ENCODE measurements at places on chromosomes 7 and 10.

GRCh38 chr7:129199406-129199805 lies 11.0 kb downstream of the SMO start:
- no peak for DNase-seq

DNA sequence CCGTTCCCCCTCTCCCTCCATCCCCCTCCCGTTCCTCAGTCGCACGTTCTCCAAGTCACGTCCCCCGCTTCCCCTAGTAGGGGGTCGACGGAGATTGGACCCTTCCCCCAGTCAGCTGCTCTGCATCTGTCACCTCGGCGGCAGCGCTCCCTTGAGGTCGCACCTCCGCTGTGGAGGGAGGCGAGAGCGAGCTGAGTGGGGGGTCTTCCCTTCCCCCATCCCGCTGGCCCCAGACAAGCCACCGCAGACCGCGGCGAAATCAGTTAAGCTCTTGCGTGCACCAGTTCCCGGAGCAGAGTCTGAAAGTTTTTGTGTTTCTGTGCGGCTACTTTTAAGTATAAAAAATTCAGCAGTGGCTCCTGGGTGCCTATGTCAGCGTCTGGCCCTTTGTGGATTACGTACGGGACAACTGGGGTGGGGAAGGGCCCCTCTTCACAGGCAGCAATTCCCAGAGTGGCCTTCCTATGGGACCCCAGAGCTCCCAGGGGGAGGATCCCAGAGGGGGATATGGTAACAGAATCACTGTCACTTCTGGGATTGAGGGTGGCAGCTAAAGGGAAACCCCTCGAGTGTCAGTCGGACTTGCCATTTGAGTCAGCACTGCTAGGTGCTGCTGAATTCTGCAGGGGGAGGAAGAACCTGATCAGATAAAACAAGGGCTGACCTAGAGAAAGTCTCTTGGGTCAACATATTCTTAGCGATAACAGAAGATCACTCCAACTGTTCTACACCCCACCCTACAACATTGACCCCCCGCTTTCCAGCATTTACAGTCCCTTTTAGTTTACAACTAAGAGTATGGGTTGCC lies 12.5 kb upstream of the DDIT4 start:
- no peak for DNase-seq

DNA sequence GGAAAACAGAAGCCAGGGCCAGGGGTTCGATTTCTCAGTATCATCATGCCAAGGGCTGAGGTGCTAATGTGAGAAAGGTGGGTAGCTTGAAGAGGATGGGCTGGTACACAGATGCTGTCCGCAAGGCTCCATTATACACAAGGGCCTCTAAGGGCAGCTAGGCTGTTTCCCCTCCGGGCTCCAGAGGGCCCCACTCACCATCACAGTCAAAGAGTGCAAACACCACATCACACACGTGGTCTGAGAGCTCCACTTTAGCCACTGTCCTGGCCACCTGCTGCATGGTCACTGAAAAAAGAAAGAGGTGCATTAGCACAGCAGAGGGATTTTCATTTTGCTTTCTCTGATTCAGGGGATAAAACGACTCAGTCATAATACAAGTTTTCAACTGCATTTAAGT lies 20.9 kb upstream of the DNAJB12 start:
- no peak for DNase-seq

- no peak for DNase-seq
Observed at GRCh38 chr7:69429911-69430383, 168.3 kb upstream of the AUTS2 start.

DNA sequence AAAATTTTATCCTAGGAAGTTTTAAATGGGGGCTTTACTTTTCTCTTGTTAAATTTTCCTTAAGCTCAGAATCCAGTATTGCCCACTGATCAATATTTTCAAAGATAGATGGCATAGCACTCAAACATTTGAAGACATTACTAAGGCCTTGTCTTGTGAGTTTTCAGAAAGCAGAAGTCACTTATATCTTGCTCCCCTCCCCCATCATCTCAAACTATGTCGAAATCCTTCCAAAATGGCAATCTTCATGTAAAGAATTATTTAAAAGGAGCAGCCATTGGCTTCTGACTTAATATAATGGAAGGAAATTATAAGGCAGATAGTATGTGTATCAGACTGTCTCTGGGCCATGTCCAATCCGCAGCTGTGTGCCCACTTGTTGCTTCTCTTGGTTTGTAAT lies 553.5 kb upstream of the C7orf33 start:
- DNase-seq: no peak

DNA sequence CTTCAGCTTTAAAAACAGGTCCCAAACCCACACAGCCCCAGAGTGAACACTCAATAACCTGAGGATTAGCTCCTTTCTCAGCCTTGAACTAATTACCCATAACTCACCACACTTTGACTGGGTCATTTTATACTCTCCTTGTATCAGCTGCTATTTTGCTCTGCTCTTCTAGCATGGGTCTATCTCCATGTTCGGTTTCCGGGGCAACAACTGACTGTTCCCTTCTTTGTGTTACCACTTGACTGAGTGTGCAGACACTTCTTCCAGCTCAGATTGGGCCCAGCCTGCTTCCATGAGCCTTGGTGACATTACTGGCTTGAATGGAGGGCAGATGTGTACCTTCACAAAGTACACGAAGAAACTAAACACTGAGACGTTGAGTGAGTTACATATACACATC lies 31.5 kb upstream of the PRPS1L1 start:
- no peak for DNase-seq

GRCh38 chr7:151579644-151580043 lies 59.9 kb upstream of the RHEB start:
- DNase-seq: no peak

GRCh38 chr7:120856621-120857352 lies 1.2 kb downstream of the TSPAN12 start:
- DNase-seq: peak; percentile 86

DNA sequence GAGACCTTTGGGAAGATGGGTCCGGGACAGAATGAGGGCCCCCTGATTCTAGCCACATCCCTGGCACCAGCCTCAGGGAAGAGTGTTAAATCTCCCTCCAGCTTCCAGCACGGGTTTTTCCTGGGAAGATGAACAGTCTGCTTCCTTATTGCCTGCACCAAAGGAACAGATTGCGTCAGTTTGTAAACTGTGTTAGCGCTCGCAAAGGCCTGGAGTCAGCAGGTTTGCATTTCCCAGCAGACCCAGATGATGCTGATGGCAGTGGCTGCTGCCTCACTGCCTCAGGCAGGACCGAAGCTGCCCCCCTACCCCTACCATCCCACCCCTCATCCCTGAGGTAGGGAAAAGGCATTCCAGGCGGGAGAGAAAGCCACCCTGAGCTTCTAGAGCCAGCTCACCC lies 34.6 kb upstream of the LRRC4 start:
- DNase-seq: no peak

GRCh38 chr10:118827053-118827452 lies 72.3 kb upstream of the CACUL1 start:
- DNase-seq: no peak

GRCh38 chr7:99211241-99211602 lies 3.3 kb upstream of the KPNA7 start:
- no peak for DNase-seq

DNA sequence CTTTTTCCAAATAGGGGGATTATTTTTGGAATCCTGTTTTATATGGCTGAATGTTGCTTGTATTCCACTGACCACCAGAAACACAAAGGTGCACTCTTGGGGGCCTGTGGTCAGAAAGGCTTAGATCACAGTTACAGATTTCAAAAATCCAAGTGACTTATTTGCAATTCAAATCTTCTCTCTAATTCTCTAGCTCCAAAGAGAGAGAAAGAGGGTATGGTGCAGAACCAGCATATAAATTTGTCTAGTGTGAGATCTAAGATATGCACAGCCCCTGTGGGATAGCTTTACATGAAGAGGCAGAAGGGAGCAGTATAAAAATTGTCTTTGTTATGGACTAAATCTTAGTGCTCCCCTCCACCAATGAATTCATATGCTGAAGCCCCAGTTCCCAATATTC lies 1121.7 kb upstream of the CELF2 start:
- DNase-seq: no peak

- no peak for DNase-seq
Observed at GRCh38 chr10:106615081-106615480, 549.4 kb downstream of the SORCS1 start.

- DNase-seq: peak; percentile 71
Observed at GRCh38 chr10:71860243-71861029, 9.4 kb upstream of the PSAP start.

GRCh38 chr7:23470330-23471105 lies at the start of gene IGF2BP3:
IGF2BP3 (minus strand) TSS chr7:23470491; CDS start chr7:23470110, 381 bp downstream.
- DNase-seq: peak; percentile 96

GRCh38 chr10:104342941-104343411 lies 4.7 kb upstream of the ITPRIP start:
- DNase-seq: no peak

DNA sequence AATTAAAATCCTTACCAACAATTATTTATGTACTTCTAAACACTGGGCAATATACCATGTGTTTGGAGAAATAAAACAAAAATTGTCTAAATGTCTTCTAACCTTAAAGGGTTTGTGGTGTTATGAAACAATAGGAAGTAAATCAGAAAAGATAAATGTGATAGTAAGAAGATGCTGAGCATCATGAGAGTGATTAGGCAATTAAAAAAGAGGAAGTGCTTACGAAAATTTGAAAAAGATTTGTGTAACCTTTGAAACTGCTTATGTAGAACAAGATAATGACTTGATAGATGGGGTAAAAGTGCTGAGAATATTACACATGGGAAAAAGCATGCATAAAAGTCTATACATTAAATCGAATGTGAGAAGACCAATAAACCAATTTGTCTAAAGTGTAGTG lies 573.4 kb upstream of the CNTNAP2 start:
- DNase-seq: no peak

DNA sequence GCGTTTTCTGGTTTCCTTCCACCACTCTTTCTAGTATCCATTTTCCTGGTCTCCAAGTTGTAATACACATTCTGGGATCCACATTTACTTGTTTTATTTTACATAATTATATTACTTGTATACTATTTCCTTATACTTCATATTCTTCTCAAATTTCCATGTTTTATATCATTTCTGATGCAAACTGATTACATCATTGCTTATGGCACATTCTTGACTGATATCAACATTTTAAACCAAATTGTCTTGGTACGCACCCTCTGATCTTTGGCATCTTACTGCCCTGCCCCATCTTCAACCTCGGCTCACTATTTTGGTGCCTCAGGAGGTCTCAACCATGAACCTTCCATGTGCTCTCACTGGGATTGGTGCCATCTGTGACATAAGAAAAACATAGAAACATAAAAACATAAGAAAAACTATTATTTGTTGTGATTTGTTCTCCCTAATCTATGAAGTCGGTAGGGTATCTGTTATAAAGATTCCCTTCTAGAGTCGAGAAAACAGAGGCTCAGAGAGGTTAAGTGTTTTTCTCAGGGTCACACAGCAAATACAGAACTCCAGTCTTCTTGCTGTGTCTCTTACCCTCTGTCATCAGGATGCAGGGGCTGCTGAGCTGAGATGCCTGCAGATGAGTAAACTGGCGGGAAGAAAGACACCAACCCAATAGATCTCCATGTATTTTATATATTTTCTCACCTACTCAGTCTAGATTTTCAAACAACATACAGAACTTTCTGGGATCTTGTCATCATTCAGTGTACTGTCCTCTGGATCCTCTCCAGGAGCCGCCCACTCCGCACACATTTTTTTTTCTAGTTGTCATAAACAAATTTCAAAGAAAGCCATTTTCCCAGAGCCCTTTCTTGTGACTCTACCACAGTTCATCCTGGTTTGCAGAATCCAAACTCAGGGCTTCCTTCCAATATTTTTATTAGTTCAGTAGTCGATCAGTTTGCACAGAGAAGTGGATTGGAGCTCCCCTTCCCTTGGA lies 79.5 kb downstream of the PARP12 start:
- no peak for DNase-seq

DNA sequence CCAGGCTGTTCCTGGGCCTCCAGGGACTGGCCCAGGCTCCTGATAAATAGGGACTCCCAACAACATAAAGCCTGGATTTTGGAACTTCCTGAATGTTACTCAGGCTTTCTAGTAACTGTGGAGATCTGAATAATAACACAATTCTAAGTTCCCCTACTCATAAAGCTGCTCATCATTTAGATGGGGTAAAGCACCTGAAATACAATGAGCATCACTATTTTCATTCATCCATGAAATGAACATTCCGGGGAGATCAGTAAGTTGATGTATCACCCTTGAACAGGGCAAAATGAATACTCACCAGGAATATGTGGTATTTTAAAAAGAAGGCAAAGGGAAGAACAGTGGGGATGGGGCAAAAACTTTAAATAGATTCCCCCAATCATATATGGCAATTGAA lies 48.3 kb upstream of the ATRNL1 start:
- DNase-seq: no peak

GRCh38 chr7:18760631-18761445 lies 265.3 kb downstream of the HDAC9 start:
- DNase-seq: no peak

- DNase-seq: no peak
Observed at GRCh38 chr7:128909625-128910568, 612 bp downstream of the KCP start.

- no peak for DNase-seq
Observed at GRCh38 chr10:46527241-46527811, 29.1 kb downstream of the GPRIN2 start.

DNA sequence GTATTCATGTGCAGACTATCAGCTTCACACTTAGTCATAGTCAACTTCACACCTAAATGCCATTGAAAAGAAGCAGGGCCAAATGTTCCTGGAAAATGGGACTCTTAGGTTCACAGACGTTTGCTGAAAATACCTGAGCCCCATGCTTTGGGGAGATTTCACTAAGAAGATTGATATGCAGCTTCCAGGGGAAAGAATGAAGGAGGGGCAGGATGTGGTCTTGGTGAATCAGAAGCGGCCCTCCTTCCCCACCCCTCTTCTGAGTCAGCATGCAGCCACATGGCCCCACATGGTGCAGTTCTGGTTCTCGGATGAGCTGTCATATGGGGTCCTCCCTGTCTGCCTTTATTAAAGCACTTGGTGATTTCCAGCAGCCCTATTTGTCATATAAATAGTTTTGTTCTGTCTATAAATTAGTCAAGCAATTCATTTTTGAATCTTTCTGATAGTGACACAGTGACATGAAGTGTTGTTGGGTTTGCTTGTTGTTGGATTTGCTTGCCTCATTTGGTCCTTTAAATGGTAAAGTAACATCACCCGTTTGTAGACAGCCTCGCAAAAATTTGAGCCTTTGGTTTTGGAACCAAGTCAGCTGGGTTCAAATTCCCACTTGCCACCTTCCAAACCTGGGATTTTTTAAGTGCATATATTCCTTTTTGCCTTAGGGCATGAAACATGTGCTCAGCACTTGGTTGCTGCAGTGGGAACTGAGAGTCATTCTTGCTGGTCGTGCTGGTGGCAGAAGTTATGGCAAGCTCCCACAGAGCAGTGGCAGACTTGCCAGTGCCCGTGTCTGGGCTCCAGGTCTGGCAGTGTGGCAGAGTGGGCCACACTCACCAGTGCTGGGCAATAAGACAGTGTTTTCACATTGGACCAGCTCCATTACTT lies 68.1 kb upstream of the CDK6 start:
- no peak for DNase-seq

- peak; percentile 90 for DNase-seq
Observed at GRCh38 chr7:107742678-107743566, 1.0 kb upstream of the CBLL1 start.

GRCh38 chr10:50498465-50498864 lies 125.3 kb downstream of the SGMS1 start:
- no peak for DNase-seq

- no peak for DNase-seq
Observed at GRCh38 chr10:92385831-92386230, 94.9 kb downstream of the MARCHF5 start.

- peak; percentile 5 for DNase-seq
Observed at GRCh38 chr10:86523348-86523747, 1.8 kb upstream of the WAPL start.

GRCh38 chr10:59865101-59865500 lies 41.3 kb downstream of the CCDC6 start:
- no peak for DNase-seq
